ENCODE measurements at places on chromosomes 7 and 10. TPM values are rescaled to one million over a fixed set of nuclear protein-coding genes. Genes with fewer than 3 reads are reported as not detected.

The SFTPA1 gene
- total RNA-seq = not detected

The GJC3 gene
- total RNA-seq = not detected

The IFIT3 gene
- 4.3 TPM for total RNA-seq

The SHH gene
- total RNA-seq = not detected

The NUTM2E gene
- total RNA-seq = not detected

The MRPS33 gene
- total RNA-seq = 23.1 TPM

The CCT6A gene
- total RNA-seq = 325 TPM

Data from thoracic aorta endothelial cell (primary cell).